GM23248 (cell line): ENCODE measurements at places on chromosomes 3 and 15. TPM values are rescaled to one million over a fixed set of nuclear protein-coding genes. Genes with fewer than 3 reads are reported as not detected.
A peak's percentile ranks its signal among the peaks of the same experiment; 100 is the strongest.

The SLC27A2 gene
- total RNA-seq = not detected in 2 replicates

The AHSG gene
- total RNA-seq = not detected in 2 replicates

The ST8SIA2 gene
- not detected in 2 replicates for total RNA-seq

The HCLS1 gene
- 28.6 and 29.8 TPM in 2 replicates for total RNA-seq

The CYP1A1 gene
- not detected in 2 replicates for total RNA-seq

The SMCO1 gene
- total RNA-seq = not detected in 2 replicates

The EFCC1 gene
- total RNA-seq = not detected in 2 replicates

The SIN3A gene
- 27.7 and 34.8 TPM in 2 replicates for total RNA-seq

DNA sequence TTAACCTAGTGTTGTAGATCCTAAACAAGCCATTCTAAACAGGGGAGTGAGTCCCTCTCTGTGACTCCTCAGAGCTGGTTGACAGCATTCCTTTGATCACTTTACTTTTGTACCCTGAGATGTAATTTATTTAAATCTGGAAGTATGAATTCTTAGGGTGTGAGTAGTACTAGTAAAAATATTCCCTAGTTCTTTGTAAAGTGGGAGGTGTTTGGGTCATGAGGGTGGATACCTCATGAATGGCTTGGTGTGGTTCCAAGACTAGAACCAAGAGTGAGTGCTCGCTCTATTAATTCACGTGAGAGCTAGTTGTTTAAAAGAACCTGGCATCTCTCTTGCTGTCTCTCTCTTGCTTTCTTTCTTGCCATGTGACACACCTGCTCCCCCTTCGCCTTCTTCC is 223.7 kb downstream of the SQOR start:
- H3K4me3 ChIP-seq = no peak overlapping the region
- no peaks in the 10 kb centered on the region for H3K27me3 ChIP-seq
- no peak overlapping the region for H3K27ac ChIP-seq
- no peaks in the 10 kb centered on the region for H3K36me3 ChIP-seq

GRCh38 chr15:58458076-58458475 is 26.3 kb downstream of the LIPC start:
- H3K4me1 ChIP-seq = peaks cover 22% of the 10 kb centered on the region
- H3K27me3 ChIP-seq = no peaks in the 10 kb centered on the region
- no peak overlapping the region for H3K4me3 ChIP-seq
- no peak for DNase-seq

DNA sequence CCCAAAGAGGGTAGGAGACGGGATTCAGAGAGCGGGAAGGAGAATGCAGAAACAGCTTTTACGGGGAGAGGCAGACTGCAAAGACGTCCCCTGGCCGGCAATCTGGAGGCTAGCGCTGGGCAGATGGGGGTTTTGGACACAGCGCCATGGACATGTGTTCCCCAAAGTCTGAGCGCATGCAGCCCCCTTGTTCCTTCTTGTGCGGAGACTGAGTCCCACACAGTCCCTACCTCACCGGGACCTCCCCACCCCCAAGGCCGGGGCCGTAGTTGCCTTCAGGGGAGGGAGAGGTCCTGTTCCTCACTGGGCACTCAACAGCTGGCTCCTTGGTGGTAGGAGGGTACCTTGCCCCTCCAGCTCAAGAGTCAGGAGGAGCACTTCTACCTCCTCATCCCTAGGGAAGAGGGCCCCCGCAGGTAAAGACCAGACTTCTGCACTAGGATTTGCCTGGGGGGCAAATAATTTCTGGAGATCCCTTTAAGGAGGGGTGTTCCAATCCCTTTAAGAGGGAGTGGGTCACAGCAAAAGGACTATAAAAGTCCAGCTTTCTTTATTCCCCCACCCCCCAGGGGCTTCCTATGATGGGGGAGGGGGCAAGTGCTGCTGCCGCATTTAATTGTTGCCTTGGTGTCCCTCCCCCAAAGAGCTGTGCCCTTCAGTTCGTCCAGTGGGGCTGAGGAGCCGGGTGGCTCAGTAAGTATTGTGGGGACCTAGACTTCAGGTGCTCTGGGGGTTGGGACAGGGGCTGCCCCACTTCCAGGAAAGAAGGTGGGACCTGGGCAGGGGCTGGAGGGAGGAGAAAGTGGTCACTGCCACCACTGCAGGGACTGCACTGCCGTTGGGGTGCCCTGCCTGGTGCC is 3.6 kb upstream of the BAHD1 start:
- H3K36me3 ChIP-seq = no peaks in the 10 kb centered on the region
- H3K27ac ChIP-seq = no peak overlapping the region
- H3K4me3 ChIP-seq = peak overlapping the region; percentile 58
- H3K27me3 ChIP-seq = peaks cover 16% of the 10 kb centered on the region
- DNase-seq = no peak

GRCh38 chr15:38062696-38063095 is 128.3 kb downstream of the TMCO5A start:
- no peaks in the 10 kb centered on the region for H3K27me3 ChIP-seq
- H3K4me3 ChIP-seq = no peak overlapping the region
- peaks cover 25% of the 10 kb centered on the region for H3K4me1 ChIP-seq
- H3K27ac ChIP-seq = no peak overlapping the region
- no peaks in the 10 kb centered on the region for H3K36me3 ChIP-seq

GRCh38 chr15:43854801-43855200 is 28.0 kb downstream of the WDR76 start:
- H3K27ac ChIP-seq = no peak overlapping the region
- 0 out of 2 replicates have a peak, but pooled peaks cover 7% of the 10 kb centered on the region for H3K36me3 ChIP-seq
- no peak overlapping the region for H3K4me3 ChIP-seq

GRCh38 chr3:94024385-94024784 is 4.0 kb downstream of the STX19 start:
- no peaks in the 10 kb centered on the region for H3K27me3 ChIP-seq
- no peaks in the 10 kb centered on the region for H3K36me3 ChIP-seq
- H3K4me3 ChIP-seq = no peak overlapping the region
- H3K4me1 ChIP-seq = no peaks in the 10 kb centered on the region
- no peak overlapping the region for H3K27ac ChIP-seq

DNA sequence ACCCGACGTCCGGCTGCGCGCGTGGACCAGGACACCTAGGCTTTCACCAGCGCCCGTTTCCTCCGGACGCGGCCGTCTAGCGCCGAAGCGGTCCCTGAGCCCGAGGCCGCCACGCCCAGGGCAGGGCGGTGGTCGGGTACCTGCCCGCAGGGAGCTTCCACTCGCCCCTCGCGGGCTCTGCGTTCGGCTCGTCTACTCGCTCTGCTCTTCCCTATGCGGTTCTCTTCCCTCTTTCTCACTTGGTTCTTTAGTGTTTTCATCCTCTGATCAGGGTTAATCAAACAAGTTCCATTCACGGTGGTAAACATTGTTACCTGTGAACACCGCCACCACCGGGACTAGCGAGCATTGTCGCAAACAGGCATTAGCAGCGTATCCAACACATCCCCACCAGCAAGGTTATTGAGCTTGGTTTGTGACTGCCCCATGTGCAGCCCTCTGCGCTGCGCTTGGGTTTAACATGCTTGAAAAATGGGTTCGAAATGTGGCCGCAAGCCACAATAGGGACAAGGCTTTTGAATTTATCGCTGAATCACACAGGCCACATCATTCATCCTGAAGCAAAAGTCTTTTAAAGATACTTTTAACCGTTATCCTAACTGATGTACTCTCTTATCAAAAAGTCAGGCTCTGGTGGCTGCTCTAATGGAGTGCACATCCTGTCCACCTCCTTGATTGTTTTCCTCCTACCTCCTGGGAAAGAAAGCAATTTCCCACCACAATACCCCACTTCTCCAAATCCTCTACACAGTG is 843 bp upstream of the CD47 start:
- DNase-seq = no peak
- H3K4me1 ChIP-seq = peaks cover 7% of the 10 kb centered on the region; the same call in 1 of the 2 replicates
- peak overlapping the region; percentile 67 for H3K27ac ChIP-seq
- no peaks in the 10 kb centered on the region for H3K36me3 ChIP-seq
- H3K4me3 ChIP-seq = peak overlapping the region; percentile 85

DNA sequence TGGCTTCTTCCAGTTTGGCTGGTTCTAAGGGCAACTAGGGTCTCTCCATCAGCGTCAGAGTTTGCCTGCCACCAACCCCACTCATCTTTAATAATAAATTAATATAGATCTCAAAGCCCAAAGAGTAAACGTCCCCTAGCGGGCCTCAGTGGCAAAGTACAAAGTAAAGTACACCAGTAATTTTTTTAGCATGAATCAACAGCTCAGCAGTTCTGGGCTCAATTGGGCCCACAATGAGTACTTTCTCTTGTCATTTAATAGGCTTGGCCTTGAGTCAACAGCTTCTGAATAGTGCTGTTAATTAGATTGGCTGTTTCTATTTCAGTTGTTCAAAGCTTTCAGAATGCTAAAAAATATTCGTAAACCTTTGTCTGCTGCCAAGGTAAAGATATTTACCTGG is 89.0 kb upstream of the PFN2 start:
- H3K36me3 ChIP-seq = no peaks in the 10 kb centered on the region
- no peak for DNase-seq
- 0 out of 2 replicates have a peak, but pooled peaks cover 9% of the 10 kb centered on the region for H3K4me1 ChIP-seq
- H3K27me3 ChIP-seq = no peaks in the 10 kb centered on the region

- H3K36me3 ChIP-seq = peaks cover 39% of the 10 kb centered on the region; the same call in 1 of the 2 replicates
- H3K27me3 ChIP-seq = no peaks in the 10 kb centered on the region
- DNase-seq = no peak
- no peak overlapping the region for H3K4me3 ChIP-seq
- H3K27ac ChIP-seq = no peak overlapping the region
Measured at GRCh38 chr3:58084166-58084565, 75.9 kb downstream of the FLNB start.

- peaks cover under 1% of the 10 kb centered on the region; the same call in 1 of the 2 replicates for H3K36me3 ChIP-seq
- peak; percentile 62 for DNase-seq
- H3K4me3 ChIP-seq = no peak overlapping the region
- H3K27me3 ChIP-seq = no peaks in the 10 kb centered on the region
Measured at GRCh38 chr15:55823191-55823670, 80.3 kb upstream of the PRTG start.

- H3K27ac ChIP-seq = no peak overlapping the region
- no peaks in the 10 kb centered on the region for H3K36me3 ChIP-seq
- H3K4me3 ChIP-seq = no peak overlapping the region
- H3K27me3 ChIP-seq = 0 out of 2 replicates have a peak, but pooled peaks cover 3% of the 10 kb centered on the region
Measured at GRCh38 chr15:79059081-79059572, 31.5 kb downstream of the RASGRF1 start.

DNA sequence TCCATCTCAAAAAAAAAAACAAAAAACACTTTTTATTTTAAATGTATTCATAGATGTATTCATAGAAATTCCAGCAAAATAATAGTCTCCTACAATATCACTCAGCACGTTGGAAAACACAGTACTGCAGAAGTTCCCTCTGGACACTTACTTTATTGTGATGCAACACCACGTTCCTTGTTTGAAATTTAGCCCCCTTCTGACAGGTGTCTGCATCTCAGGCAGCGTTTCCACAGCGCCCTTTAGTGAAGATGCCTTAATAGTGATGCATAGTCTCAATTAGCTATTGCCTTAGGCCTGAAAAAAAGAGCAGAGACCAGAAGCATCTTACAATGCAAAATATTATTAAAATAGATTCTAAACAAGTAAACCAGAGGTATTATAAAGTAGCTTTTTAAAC is 20.3 kb downstream of the IL12A start:
- no peak overlapping the region for H3K4me3 ChIP-seq
- H3K36me3 ChIP-seq = no peaks in the 10 kb centered on the region
- H3K4me1 ChIP-seq = no peaks in the 10 kb centered on the region
- no peaks in the 10 kb centered on the region for H3K27me3 ChIP-seq
- H3K27ac ChIP-seq = no peak overlapping the region
- no peak for DNase-seq
